ENCODE measurements at places on chromosomes 11 and 22. TPM values are rescaled to one million over a fixed set of nuclear protein-coding genes. Genes with fewer than 3 reads are reported as not detected.

The MED15 gene
- 60.5 TPM for total RNA-seq

The SLC6A5 gene
- total RNA-seq: not detected

The KRTAP5-7 gene
- total RNA-seq: 0.07 TPM

The SCGB2A2 gene
- not detected for total RNA-seq

The CCDC157 gene
- 0.93 TPM for total RNA-seq

The SLC1A2 gene
- not detected for total RNA-seq

The NLRP10 gene
- not detected for total RNA-seq

The OR10A2 gene
- not detected for total RNA-seq

The ISX gene
- total RNA-seq: not detected

The GSTT2B gene
- 11.4 TPM for total RNA-seq

The DEPDC7 gene
- total RNA-seq: 0.66 TPM

The SHANK2 gene
- not detected for total RNA-seq

The TEX54 gene
- not detected for total RNA-seq

The F2 gene
- not detected for total RNA-seq

The APOBEC3B gene
- 5.9 TPM for total RNA-seq

The HEPHL1 gene
- not detected for total RNA-seq

The PAAF1 gene
- total RNA-seq: 8.9 TPM

The PNPLA5 gene
- not detected for total RNA-seq

The FGF3 gene
- not detected for total RNA-seq

The FUT4 gene
- 8.4 TPM for total RNA-seq

The BIRC3 gene
- total RNA-seq: 3.4 TPM

The PTGDR2 gene
- total RNA-seq: under 0.01 TPM

The KIRREL3 gene
- not detected for total RNA-seq

The NAV2 gene
- total RNA-seq: 29.4 TPM

The SEZ6L gene
- total RNA-seq: not detected

The ELFN2 gene
- under 0.01 TPM for total RNA-seq

The TPBGL gene
- 0.07 TPM for total RNA-seq

The RAPSN gene
- total RNA-seq: 0.07 TPM

The MPPED2 gene
- total RNA-seq: not detected

The POU2AF2 gene
- total RNA-seq: not detected

The DNAJB7 gene
- not detected for total RNA-seq

The CFAP300 gene
- 0.14 TPM for total RNA-seq

The PRRG4 gene
- total RNA-seq: 0.43 TPM

The FAM181B gene
- total RNA-seq: under 0.01 TPM

The SLC36A4 gene
- 14.4 TPM for total RNA-seq

The SLC22A6 gene
- total RNA-seq: not detected

The SAA4 gene
- total RNA-seq: not detected

The PLAAT5 gene
- not detected for total RNA-seq

The NNMT gene
- 202 TPM for total RNA-seq

The EFCAB6 gene
- 0.27 TPM for total RNA-seq

The GALNT18 gene
- 5.5 TPM for total RNA-seq

The SOX10 gene
- not detected for total RNA-seq

The PRAME gene
- not detected for total RNA-seq

The MYO7A gene
- 0.27 TPM for total RNA-seq

The EMSY gene
- 26.9 TPM for total RNA-seq

The GPR83 gene
- total RNA-seq: not detected

The PTS gene
- 39.4 TPM for total RNA-seq

The CD3E gene
- total RNA-seq: not detected
